K562 (cell line): ENCODE measurements at places on chromosomes 2 and 18.

DNA sequence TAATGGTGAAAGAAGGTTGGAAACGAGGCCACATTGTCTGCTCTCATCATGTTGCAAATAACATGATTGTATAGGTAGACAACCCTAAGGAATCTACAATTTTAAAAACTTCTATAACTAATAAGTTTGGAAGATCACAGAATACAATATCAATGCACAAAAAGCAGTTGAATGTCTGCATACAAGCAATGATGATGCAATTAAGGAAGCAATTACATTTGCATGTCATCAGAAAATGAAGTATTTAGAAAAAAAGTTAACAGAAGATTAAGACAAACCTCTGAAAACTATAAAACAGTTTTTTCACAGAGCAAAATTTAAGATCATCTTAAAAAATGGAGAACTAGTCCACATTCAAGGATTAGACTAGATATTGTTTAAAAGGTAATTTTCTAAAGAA, 181.1 kb downstream of the METTL4 start:
- no peak overlapping the region for H3K27ac ChIP-seq
- H3K4me1 ChIP-seq = no peaks in the 10 kb centered on the region
- no peaks in the 10 kb centered on the region for H3K36me3 ChIP-seq
- no peak overlapping the region for H3K4me3 ChIP-seq
- no peaks in the 10 kb centered on the region for H3K27me3 ChIP-seq
- DNase-seq = no peak

DNA sequence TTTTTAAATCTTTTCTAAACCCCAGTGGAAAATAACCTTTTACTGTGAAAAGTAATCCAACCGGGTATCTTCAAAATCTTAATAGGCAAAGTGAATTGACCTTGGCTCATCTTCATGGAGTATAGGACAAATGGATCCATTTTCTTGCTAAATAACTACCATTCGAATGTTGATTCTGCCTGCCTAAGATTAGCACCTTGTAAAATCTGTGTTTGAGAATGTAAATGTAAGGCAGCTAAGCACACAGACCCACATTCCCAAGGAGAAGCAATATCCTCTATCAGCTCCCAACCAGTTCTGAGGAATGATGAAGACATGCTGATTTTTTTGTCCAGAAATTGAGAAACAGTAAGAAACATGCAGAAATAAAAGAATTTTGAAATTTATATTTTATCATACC, 509.8 kb upstream of the SMIM21 start:
- no peak overlapping the region for H3K4me3 ChIP-seq
- no peak for DNase-seq
- no peaks in the 10 kb centered on the region for H3K27me3 ChIP-seq
- H3K27ac ChIP-seq = no peak overlapping the region
- H3K36me3 ChIP-seq = no peaks in the 10 kb centered on the region
- H3K4me1 ChIP-seq = no peaks in the 10 kb centered on the region

DNA sequence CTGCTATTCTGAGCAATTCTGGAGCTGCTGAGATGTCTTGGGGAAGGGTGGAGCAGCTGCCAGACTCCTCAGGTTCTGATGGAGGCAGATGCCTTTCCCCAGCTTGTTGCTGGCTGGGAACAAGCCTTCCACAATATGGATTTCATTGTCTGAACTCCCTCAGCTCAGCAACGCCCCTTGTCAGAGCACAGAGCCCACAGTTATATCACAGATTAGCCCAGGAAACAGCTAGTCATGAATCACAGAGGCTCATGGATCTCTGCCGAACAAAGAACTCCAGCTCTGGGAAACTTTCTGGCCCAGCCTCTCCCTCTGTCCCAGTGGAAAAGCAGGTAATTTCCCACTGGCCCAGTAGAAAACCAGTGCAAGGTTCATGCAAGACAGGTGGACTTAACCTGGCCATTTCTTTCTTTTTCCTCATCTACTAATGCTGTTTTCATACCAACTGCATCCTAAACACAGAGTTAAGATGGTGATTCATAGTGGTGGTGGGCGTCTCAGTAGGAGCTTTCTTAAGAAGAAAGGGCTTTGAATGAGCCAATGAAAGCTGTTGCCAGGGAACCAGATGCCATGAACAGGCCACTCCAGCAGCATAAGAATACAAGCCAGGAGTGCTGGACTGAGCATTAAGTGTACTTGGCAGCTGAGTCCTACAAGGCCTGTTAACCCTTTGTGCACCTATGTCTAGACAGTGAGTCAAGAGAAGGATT, 8.7 kb upstream of the KIAA2012 start:
- H3K27me3 ChIP-seq = no peaks in the 10 kb centered on the region
- no peak for DNase-seq
- no peak overlapping the region for H3K4me3 ChIP-seq
- no peaks in the 10 kb centered on the region for H3K36me3 ChIP-seq

DNA sequence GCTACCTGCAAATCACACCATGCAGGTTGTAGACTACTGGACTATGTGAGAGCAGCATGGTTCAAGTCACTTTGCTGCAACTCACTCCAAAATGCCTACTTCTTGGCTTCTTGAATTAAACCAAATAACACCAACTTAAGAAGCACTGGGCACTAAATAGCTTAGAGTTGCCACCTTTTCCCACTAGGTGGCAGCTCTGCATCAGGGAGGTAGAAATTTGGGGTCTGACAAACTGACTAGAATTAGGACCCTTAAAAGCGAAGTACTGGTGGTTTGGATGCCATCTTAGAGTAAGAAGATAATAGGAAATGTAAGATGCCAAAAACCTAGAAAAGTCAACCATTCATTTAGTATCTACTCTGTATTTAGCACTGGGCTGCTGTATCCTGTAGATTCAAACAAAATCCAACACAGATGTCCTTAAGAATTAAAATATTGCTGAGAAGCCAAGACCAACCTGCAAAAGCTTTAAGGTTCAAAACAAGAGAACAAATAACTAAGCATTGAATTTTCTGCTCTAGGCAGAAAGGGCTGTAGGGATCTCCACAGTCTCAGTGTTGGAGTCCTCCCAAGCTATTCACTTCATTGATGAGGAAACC, 65.5 kb downstream of the CCBE1 start:
- H3K27me3 ChIP-seq = no peaks in the 10 kb centered on the region
- peak; percentile 9 for DNase-seq
- H3K27ac ChIP-seq = no peak overlapping the region
- no peaks in the 10 kb centered on the region for H3K36me3 ChIP-seq
- no peaks in the 10 kb centered on the region for H3K4me1 ChIP-seq

- H3K4me1 ChIP-seq = no peaks in the 10 kb centered on the region
- H3K27ac ChIP-seq = no peak overlapping the region
- H3K36me3 ChIP-seq = no peaks in the 10 kb centered on the region
- DNase-seq = no peak
- H3K4me3 ChIP-seq = no peak overlapping the region
Measured at GRCh38 chr2:18154259-18154658, 275.8 kb downstream of the KCNS3 start.

GRCh38 chr2:219592736-219593135, 4.9 kb upstream of the STK11IP start:
- no peak overlapping the region for H3K27ac ChIP-seq

- H3K27ac ChIP-seq = no peak overlapping the region
- H3K27me3 ChIP-seq = no peaks in the 10 kb centered on the region
- no peaks in the 10 kb centered on the region for H3K4me1 ChIP-seq
- H3K4me3 ChIP-seq = no peak overlapping the region
Measured at GRCh38 chr18:79735071-79735980, 55.7 kb downstream of the CTDP1 start.

DNA sequence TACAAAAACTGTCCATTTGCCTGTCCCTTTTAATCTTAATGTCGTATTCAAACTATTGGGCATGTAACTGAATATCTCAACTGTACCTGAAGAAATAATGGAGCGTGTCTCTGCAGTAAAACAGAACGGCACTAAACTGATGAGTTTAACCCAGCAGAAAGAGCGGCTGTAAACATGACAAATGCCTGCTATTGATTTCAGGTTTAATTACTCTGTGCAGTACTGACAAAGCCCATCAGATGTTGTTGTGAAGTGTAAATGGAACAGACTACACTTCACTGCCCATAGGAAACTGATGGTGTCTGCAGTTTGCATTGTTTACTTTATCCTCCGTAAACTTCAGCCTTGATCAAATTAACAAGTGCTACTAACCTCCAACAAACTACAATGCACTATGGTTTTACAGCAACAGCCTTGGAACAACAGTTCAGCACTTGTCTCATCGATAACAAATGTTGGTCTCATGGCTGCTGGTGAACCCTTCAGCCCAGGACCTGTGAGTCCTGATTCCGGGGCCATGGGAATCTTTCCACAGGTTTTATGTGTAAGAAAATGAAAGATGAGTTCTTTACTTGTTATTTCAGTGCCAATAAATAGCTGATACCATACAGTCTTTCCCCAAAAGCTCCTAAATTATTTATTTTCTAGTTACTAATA, 316.5 kb downstream of the CCDC178 start:
- DNase-seq = no peak
- H3K27me3 ChIP-seq = no peaks in the 10 kb centered on the region
- no peak overlapping the region for H3K4me3 ChIP-seq
- no peaks in the 10 kb centered on the region for H3K36me3 ChIP-seq
- no peaks in the 10 kb centered on the region for H3K4me1 ChIP-seq

DNA sequence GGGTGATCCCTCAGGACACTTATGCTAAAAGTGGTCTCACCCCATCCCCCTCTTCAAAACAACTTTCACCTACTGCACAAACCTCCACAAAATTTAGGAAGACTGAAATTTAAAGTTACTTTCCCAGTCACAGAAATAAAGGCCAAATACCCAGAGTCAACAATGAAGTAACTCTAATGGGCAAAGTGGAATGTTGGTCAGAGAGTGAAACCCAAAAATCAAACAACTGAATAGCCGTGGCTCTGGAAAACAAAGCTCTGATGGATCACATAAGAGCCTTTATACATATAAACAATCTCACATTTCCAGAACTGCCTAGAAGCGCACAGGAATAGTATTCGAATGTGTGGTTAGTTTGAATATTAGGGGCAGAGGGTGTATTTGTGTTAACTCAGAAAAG, 4.7 kb downstream of the ACVR1 start:
- H3K27me3 ChIP-seq = no peaks in the 10 kb centered on the region
- no peak overlapping the region for H3K27ac ChIP-seq
- DNase-seq = no peak

- no peak overlapping the region for H3K4me3 ChIP-seq
- H3K27ac ChIP-seq = no peak overlapping the region
- no peak for DNase-seq
- no peaks in the 10 kb centered on the region for H3K27me3 ChIP-seq
- H3K36me3 ChIP-seq = no peaks in the 10 kb centered on the region
- no peaks in the 10 kb centered on the region for H3K4me1 ChIP-seq
Measured at GRCh38 chr18:39225373-39225772, 1659.8 kb upstream of the CELF4 start.

GRCh38 chr2:129857200-129857599, 122.3 kb upstream of the RAB6C start:
- no peaks in the 10 kb centered on the region for H3K36me3 ChIP-seq
- H3K4me1 ChIP-seq = no peaks in the 10 kb centered on the region
- peaks cover 2% of the 10 kb centered on the region; the same call in 2 of the 3 replicates for H3K27me3 ChIP-seq
- H3K27ac ChIP-seq = no peak overlapping the region
- H3K4me3 ChIP-seq = no peak overlapping the region
- DNase-seq = no peak

DNA sequence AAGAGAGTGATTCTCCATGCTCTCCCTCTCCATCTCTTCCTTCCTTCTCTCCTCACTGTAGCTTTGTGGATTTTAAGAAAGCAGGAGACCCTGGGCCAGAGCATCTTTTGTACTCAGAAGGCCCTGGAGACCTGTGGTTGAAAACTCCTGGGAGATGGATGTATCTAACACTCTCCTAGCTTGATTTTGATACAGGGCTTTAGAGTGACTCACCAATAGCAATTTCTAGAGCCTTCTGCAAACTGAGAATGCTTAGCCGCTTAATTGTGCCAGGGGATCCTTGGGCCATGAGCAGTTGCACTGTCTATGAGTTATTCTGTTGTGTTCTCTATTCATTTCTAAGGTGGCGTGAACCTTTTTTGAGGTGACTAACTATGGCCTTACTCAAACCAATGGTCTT, 17.7 kb downstream of the HOXD1 start:
- DNase-seq = no peak
- H3K4me3 ChIP-seq = no peak overlapping the region
- no peaks in the 10 kb centered on the region for H3K36me3 ChIP-seq

DNA sequence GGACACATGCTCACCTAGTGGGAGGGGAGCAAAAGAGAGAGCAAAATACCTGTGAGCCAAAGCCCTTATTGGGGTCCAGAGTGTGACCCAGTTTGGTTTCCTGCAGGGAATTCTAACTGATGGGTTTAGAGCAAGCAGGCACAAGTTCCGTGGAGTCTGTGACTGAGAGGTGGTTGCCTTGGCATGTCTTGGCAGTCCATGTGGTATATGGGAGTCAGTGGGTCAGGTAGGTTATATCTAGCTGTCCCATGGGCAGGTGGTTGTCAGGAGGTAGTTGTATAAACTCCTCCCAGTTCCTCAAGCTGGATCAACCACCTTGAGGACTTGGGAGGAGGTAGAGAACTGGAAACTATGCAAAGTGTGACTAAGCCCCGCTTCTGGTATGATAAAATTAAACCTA, 452.8 kb upstream of the VWC2L start:
- no peaks in the 10 kb centered on the region for H3K27me3 ChIP-seq
- DNase-seq = no peak
- no peaks in the 10 kb centered on the region for H3K4me1 ChIP-seq
- no peak overlapping the region for H3K4me3 ChIP-seq
- no peak overlapping the region for H3K27ac ChIP-seq

GRCh38 chr2:230564805-230565779, 147.6 kb upstream of the CAB39 start:
- no peaks in the 10 kb centered on the region for H3K36me3 ChIP-seq
- no peaks in the 10 kb centered on the region for H3K27me3 ChIP-seq
- no peak overlapping the region for H3K27ac ChIP-seq
- DNase-seq = no peak

DNA sequence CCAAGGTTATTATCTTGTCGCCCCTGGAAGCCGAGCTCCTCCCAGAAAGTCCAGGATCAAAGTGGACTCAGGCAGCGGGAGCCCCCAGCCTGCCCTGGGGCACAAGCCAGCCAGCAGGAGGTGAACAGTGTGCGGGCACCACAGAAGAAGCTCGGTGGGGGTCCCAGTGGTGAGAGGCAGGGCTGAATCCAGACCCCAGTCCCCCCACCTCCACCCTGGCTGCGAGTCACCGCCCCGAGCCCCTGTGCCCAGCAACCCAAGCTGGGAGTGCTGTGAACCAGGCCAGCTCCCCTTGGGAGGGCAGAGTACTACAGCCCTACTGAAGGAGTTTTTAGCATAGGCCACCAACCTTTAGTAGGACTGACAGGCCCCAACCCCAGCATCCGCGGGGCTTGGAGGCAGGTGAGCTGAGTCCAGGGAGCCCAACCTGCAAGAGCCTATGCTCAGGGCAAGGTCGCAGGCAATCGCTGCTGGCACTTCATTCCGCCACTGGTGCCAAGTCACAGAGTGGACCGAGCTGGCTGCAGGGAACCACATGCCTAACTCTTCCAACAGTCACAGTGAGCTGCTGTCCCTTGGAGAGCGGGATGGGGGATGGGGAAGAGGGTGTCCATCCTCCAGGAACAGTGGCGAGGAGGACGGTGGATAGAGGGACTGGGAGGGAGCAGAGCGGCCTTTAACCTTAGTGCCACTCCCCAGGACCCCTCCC, 3.0 kb downstream of the PIEZO2 start:
- no peak overlapping the region for H3K27ac ChIP-seq
- H3K27me3 ChIP-seq = peaks cover 7% of the 10 kb centered on the region
- no peaks in the 10 kb centered on the region for H3K36me3 ChIP-seq
- peaks cover 4% of the 10 kb centered on the region; the same call in 1 of the 2 replicates for H3K4me1 ChIP-seq
- no peak for DNase-seq
- H3K4me3 ChIP-seq = no peak overlapping the region
